ENCODE measurements at places on chromosomes 7 and 10.

DNA sequence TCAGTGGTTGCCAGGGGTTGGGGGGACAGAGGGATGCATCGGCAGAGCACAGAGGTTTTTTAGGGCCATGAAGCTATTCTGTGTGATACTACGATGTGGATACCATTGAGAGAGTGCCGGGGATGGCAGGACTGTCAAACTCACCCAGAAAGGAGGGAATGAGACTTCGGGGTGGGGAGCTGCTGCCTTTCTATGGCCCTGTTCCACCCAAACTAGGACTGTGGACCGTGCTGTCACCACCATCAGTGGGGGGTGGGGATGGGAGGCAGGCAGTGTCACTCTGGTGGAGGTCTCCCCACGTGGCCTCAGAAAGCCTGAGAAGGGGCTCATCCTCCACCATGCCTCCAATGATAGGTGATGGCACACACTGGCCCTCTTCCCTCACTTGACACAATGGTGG lies 146.2 kb downstream of the PTPN20 start:
- DNase-seq: no peak

GRCh38 chr10:1043532-1043995 lies 5.4 kb downstream of the IDI1 start:
- DNase-seq: peak; percentile 60

- DNase-seq: no peak
Observed at GRCh38 chr7:1818575-1819258, 148.6 kb downstream of the ELFN1 start.

DNA sequence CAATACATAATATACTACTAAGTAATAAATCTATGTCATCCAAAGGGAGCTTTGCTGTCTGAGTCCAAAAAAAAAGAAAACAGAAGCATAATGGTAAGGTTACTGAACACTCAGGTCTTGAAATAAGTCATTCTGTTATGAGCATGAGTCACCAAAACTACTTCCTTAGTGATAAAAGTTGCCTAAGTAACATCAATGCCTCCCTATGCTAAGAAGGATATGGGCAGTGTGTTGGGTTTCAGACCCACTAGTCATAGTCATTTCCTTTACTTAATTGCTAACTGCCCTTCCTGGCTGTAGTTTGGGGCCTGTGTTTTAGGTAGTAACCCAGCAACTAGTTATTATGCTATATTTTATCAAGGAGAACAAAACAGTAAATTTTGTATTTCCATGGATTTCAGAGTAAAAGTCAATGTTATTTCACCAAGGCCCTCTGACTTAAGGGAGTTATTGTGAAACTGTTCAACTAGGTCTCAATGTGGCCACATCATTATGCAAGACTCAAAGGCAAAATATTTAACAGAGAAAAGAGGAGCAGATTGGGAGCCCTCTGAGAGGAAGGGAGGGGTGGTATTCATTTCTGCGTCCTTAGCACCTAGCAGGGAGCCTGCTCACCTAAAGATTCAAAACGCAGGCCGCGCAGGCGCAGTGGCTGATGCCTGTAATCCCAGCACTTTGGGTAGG lies 11.7 kb upstream of the VIM start:
- peak; percentile 94 for DNase-seq

DNA sequence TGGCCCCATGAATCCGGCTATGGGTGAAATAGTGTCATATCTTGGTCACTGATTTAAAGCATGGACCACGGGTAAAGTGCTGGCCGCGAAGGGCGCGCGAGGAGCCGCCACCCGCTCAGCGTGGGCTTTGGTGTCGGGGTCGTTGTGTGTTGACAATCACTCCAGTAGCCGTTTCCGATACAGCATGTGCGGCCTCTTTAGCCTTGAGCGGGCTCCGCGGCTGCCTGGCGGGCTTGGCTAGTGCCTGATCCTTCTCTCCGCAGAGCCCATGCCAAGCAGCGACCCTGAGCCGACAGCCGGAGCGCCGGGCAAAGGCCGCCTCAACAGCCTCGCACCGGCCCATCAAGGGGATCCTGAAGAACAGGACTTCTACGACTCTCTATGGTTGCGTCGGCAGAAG lies 105.9 kb downstream of the SLC37A3 start:
- no peak for DNase-seq

DNA sequence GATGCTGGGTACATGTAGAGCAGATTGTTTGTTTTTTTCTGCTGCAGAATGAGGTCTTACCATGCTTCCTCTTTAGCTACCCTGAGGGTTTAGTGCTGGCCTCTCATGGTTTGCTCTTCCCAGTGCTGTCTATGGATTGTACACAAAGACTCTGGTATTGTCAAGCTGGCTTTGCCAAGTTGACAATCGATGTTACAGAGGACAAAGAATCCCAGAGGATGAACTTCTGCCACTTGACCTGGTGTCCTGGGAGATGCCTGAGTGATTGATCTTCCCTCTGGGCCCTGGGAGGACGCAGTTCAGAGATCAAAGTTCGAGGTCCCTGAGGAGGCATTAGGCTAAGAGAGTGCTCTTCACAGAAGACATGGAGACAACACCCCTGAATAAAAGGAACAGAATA lies 865.4 kb downstream of the CCSER2 start:
- no peak for DNase-seq

- DNase-seq: no peak
Observed at GRCh38 chr7:3431306-3431705, 130.3 kb downstream of the SDK1 start.

- no peak for DNase-seq
Observed at GRCh38 chr7:79241288-79242060, 212.0 kb downstream of the MAGI2 start.

DNA sequence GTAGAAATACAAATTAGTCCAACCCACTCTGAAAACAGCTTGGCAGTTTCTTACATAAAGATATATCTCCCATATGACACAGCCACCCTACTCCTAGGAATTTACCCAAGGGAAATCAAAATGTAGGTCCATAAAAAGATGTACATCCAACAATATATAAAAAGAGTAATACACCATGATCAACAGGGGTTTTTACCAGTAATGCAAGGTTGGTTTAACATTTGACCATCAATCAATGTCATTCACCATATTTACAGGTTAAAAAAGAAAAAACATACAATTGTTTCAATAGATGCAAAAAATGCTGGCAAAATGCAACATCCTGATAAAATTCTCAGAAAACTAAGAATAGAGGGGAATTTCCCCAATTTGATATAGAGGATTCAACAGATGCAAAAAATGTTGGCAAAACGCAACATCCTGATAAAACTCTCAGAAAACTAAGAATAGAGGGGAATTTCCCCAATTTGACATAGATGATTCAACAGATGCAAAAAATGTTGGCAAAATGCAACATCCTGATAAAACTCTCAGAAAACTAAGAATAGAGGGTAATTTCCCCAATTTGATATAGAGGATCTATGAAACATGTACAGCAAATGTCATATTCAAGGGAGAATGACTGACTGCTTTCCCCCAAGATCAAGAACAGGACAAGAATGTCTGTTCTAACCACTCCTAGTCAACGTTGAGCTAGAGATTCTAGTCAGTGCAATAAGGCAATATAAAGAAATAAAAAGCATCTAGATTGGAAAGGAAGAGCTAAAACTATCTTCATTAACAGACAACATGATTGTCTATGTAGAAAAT lies 13.7 kb downstream of the ADAP1 start:
- no peak for DNase-seq

GRCh38 chr7:111532625-111533024 lies 29.7 kb downstream of the IMMP2L start:
- DNase-seq: no peak

DNA sequence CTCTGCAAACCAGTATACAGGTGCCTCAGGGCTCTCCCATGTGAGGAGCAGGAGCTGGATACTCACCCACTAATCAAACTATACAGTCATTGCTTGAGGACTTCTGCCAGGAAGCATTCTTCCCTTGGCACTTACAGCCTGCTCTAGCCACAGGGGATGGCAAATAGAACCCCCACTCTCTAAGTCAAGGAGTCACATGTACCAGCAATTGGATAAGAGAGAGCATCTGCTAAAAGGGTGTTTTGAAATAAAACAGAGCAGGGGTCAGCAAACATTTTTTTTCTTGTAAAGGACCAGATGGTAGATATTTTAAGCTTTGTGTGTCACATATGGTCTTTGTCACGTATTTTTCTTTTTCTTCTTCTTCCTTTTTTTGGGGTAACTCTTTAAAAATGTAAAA lies 865.2 kb upstream of the GHITM start:
- no peak for DNase-seq

DNA sequence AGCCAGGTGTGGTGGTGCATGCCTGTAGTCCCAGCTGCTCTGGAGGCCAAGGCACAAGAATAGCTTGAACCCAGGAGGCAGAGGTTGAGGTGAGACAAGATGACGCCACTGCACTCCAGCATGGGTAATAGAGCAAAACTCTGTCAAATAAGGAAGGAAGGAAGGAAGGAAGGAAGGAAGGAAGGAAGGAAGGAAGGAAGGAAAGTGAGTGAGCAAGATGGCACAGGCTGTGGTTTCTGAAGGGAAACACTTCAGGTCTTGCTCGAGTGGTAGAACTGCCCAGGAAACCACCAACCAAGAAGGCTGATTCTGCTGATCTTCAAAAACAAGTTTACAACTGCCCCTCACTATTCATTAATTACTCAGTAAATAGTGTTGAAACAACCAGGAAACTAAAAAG lies 45.2 kb downstream of the EZH2 start:
- DNase-seq: peak; percentile 52

DNA sequence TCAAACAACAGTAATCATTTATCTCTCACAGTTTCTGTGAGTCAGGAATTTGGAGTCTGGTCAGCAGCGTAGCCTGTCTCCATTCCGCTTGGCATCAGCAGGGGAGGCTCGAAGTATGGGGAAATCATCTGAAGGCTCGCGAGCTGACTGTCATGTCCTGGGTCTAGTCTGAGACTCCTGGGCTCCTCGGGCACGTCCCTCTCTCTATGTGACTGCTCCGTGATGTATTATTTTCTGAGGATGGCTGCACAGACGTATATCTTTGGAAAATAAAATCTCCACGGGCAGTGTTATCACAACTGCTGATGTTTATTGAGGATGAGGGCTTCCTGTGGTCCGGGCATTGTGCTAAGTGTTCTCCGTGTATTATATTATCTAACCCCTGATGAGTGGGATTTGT lies 23.3 kb upstream of the PCGF5 start:
- DNase-seq: no peak

DNA sequence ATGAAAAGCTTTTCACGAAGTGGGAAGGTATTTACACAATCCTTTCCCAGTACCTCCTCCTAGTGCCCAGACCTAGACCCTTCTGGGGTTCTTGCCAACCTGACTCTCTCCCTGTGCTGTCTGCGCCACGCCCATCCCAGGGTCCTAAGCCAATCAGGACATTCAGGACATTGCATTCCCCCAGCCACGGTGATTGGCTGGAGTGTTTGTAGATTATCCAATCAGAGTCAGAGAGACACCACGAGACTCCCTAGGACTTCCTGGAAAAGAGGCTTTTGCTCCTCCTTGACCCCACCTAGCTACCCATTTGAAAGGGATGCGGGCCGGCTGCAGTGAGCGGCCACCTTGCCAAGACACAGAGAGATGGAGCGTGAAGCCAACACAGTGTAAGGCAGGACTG lies 3.5 kb upstream of the GDF2 start:
- DNase-seq: no peak

GRCh38 chr10:35219891-35220890 lies 93.5 kb downstream of the CREM start:
- no peak for DNase-seq

DNA sequence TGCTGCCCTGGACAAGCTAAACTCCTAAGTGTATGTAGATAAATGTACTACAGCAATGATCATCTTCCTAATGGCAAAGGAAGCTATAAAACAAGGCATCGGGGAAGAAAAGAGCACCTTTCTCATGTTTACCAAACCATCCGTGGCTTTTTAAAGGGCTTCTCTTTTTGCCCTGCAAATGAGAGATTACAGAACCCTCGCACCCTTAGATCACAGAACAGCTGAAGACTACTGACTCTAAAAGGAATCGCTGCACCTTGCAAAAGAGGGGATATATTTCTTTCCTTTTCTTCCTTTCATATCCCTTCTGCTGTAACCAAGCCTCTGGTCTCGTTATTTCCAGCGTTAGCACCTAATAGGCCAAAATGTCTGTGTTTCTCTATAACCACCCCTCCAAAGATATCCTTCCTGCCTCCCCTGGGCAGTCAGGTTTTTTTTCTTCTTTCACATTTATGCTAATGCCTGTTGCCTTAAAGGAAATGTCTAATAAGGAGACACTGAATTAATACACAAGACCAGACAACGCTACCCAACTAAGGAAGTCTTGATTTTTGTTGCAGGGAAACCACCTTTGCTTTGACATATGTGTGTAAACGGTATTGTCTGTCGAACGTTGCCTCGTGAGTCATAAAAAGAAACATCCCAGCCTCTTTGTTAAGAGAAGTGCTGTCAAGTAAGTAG lies 10.5 kb downstream of the ST8SIA6 start:
- peak; percentile 90 for DNase-seq

GRCh38 chr7:133121175-133121844 lies 39.4 kb upstream of the CHCHD3 start:
- no peak for DNase-seq

- DNase-seq: no peak
Observed at GRCh38 chr10:79385392-79385795, 38.1 kb downstream of the PPIF start.

- no peak for DNase-seq
Observed at GRCh38 chr10:128596906-128597305, 470.7 kb upstream of the MKI67 start.

DNA sequence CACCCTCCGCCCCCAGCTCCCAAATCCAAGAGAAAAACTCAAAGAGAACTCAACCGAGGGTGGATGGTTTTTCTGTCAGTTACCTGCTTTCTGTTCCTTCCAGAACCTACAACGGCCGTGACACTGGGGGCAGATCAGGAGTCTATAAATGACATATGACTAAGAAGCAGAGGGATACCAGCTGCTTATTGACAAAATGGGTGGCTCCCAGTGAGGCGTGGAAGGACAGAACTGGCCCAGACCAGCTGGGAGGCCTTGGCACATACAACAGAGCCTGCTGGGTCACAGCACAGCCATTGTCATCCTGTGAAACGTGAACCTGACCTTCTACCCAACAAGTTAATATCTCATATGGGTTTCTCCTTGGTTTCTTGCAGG lies 84.3 kb upstream of the ADRB1 start:
- no peak for DNase-seq

- no peak for DNase-seq
Observed at GRCh38 chr10:62029401-62029800, 127.9 kb downstream of the ARID5B start.

GRCh38 chr7:96023387-96023786 lies 251.0 kb downstream of the DYNC1I1 start:
- no peak for DNase-seq
